GM13977 (cell line): ENCODE measurements at places on chromosomes 5 and 9.
A peak's percentile ranks its signal among the peaks of the same experiment; 100 is the strongest.

- DNase-seq, result no peak
These were observed 57.8 kb upstream of the RUSC2 start for GRCh38 chr9:35432076-35432475.

- no peak for DNase-seq
These were observed 17.6 kb downstream of the TSPAN17 start for GRCh38 chr5:176664886-176665285.

GRCh38 chr5:97229196-97229595, 46.1 kb upstream of the RIOK2 start:
- DNase-seq, result no peak

DNA sequence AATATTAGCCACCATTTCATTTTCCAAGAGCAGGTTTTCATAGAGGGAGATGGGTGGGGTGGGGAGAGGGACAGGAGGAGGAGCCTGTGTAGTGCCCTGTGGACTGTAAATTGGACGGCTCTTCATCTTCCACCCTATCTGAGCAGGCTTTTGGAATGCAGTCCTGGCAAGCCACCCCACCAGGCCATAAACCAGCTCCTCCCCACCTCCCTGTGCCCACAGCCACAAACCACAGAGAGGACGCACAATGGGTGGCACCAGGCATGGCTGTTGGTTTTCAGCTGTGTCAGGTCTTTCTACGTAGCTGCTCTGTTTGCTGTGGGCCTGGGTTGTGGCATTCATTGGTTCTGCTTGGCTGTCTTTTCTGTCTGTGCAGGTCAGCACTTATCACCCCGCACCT, 58.0 kb downstream of the PLAC8L1 start:
- DNase-seq, result no peak

DNA sequence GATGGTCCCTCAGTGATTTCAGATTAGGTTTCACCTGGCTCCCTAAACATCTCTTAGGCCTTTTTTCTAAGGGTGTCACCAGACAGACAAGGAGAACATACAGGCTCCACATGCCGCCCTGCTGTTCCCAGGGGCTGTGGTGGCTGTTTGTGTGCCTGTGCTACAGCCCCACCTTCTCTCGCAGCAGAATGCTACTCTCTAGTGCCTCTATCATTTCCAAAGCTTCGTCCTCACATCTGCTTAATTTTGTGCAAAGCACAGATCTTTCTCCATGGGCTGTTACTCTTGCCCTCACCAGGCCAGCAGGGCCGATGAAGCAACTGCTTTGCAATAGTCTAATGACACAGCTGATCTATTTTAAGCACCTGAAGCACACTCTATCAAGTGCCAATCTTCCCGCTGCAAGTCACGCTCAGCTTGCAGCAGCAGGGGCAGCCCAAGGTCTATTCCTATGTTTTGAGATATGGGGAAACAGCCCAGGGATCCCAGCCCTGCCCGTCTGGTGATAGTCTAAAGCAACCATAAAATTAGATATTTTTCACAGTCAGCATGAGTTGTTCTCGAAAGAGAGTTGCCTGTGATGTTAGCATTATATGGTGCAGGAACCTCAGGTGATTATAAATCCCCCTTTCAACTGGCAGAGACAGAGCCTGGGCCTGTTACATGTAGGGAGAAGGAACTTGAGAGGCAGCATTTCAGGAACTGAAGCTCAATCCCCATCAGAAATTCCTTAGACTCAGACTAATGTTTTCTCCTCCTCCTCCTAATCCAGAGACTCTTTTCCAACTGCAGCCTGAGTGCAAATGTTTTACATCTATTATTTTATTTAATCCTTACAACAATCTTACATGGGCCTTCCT, 12.7 kb downstream of the ABLIM3 start:
- no peak for DNase-seq

GRCh38 chr9:88046542-88046941, 72.2 kb upstream of the CDK20 start:
- DNase-seq, result no peak

DNA sequence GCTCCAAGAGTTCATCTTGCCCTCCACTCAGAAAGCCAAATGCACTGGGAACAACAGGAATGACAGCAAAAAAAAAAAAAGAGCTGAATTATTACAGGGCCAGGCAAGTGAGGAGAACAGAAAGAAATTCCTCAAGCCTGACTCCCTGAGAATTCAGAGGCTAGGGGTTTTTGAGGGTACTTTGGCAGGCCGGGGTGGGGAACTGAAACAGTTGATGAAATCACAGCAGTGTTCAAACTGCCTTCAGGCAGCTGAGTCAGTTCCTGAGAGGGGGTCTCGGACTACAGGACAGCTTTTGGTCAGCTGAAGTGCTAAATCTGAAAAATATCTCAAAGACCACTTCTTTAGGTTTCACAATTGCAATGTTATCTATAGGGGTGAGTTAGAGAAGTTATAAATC, 419.4 kb downstream of the SEMA5A start:
- DNase-seq, result no peak

GRCh38 chr5:132489871-132490483, 596 bp downstream of the IRF1 start:
- DNase-seq, result peak; percentile 79

DNA sequence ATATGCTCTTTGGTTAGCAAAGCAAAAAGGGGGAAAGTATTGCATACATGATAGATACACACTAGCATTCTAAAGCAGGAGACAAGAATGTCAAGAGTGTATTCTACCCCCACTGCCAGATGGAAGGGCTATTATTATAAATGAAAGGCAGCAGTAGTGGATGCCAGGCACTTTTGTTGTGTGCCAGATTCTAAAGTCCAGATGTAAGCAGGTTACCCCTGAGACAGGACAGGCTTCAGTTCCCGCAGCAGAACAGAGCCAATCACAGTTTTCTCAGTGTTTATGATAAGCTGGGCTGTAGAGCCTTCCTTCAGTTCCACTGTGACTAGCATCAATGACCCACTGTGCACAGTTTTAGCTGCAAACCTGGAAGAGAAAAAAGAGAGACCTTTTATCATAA, 226.6 kb upstream of the TBCA start:
- no peak for DNase-seq

GRCh38 chr5:14748180-14748900, 83.8 kb downstream of the OTULIN start:
- DNase-seq, result no peak

- DNase-seq, result no peak
These were observed 36.0 kb downstream of the EQTN start for GRCh38 chr9:27260789-27261516.

DNA sequence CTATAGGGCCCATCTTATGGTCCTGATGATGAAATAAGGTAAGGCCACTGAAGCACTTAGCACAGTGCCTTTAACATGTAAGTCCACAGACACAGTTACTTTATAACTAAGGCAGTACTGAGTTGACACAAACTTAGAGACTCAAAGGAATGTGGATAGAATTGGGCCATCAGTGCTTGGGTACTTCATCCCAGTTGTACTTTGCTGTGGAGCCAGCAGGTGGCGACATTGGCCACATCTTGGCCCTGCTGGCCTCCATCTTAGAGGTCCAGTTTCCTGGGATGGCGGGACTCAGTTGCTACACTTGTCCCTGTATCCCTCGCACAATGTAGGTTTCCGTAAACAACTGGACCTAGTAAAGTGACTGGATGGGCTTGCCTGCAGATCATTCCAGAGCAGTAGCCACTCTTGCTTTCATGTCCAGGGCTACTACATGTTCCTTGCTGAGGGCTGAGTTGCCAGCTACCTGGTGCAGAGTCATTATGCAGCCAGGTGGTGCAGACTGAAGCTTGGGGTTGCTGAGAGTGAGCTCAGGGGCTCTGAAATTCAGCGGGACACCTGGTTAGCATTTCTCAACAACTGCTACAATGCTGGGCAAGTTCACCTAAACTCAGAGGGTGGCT, 10.6 kb downstream of the MTAP start:
- DNase-seq, result peak; percentile 52

GRCh38 chr5:135561266-135561665, 17.5 kb downstream of the CXCL14 start:
- no peak for DNase-seq

DNA sequence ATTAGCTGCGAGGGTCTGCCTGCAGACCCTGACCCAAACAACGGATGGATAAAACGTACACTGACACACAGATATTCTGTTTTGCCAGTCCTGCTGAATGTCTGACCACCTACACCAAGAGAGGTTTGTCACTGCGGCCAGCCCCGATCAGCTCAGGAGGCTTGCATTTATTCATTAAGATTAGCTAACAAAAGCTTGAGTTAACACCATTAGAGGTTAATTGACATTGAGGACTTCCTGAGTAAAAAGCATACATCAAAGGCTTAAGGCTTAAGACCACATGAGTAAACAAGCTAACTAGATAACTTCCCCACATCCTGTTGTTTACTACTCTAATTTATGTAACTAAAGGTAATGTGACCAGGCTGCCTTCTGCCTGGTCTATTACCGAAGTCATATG, 198.1 kb upstream of the TRPC7 start:
- DNase-seq, result no peak

GRCh38 chr5:69367697-69368279, 1.5 kb downstream of the AK6 start:
- DNase-seq, result no peak

GRCh38 chr9:29437526-29437925, 1864.2 kb upstream of the C9orf72 start:
- DNase-seq, result no peak

DNA sequence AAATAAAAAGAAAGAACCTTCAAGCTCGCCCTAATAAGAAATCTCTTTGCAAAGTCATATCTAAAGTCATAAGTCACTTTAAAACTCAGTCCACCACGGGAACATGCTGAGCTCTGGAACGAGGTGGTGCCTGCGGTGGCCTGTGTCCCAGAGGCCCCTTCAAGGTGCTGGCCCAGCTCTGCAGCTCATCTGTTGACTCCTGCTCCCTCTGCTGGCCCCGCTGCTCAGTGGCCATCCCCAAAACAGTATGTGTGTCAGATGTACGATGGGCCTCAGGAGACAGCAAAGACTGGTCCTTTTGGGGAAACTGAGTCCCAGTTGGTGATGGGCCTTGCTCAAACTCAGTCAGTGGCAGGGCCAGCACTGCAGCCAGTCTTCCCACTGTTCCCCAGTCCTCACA, 22.8 kb upstream of the FOXB2 start:
- DNase-seq, result peak; percentile 39

- DNase-seq, result no peak
These were observed 617.3 kb upstream of the ST8SIA4 start for GRCh38 chr5:101520417-101520816.

DNA sequence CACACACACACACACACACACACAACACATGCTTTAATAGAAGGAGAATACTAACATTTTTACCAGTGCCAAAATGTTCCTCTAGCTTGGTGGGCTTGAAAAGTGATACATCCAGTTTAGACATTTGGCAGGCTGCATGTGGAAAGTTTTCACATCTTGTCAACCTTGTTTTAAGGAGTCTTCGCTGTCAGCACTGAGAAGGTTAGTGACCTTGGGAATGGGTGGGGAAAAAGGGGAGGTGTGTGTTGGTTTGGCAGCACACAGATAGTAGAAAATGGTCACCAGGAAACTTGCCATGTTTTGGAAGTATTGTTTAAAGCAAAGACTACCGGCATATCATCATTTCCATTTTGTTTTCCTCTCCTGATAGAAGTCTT, 346.5 kb upstream of the ADAMTSL1 start:
- no peak for DNase-seq

- no peak for DNase-seq
These were observed 460 bp upstream of the PBX3 start for GRCh38 chr9:125746774-125747052.

DNA sequence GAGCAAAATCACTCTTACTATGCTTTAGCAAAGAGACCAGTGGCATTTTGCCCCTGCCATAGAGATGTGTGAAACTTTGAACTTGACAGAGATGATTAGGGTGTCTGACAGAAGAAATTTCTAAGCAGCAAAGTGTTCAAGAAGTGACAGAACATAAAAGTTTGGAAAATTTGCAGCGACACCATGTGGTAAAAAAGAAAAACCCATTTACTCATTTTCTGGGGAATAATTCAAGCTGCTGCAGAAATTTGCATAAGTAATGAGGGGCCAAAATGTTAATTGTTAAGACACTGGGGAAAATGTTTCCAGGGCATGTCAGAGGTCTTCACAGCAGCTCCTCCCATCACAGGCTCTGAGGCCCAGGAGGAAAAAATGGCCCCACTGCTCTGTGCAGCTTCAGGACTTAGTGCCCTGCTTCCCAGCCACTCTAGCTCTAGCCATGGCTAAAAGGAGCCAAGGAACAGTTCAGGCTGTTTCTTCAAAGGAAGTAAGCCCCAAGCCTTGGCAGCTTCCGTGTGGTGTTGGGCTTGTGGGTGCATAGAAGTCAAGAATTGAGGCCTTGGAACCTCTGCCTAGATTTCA, 6.1 kb upstream of the AP3B1 start:
- no peak for DNase-seq

GRCh38 chr5:82356808-82357671, 78.9 kb upstream of the RPS23 start:
- DNase-seq, result peak; percentile 21

- no peak for DNase-seq
These were observed 17.2 kb downstream of the CENPP start for GRCh38 chr9:92342825-92343488.

DNA sequence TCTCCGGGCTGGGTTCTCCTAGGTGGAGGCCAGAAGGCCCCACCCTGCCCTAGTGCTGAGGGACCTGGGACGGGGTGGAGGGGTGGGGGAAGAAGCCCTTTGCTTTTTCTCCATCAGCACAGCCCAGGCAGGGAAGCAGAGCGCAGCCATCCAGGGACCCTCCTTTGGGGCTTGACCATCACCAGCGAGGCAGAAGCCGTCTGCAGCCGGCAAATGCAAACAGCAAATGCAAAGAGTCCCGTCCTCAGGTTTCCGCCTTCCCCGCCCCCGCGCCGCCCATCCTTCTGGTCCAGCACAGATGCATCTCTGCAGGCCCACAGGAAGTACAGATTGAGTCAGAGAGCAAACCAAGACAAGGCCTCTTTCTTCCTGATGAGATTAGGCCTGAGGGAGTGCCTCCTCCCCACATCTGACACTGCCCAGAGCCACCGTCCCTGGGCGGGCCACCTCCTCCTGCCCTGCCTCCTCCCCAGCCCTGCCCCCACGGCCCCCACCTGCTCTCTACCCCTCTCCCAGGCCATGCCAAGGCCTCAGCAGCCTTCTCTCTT, 23.4 kb downstream of the CORO2A start:
- peak; percentile 93 for DNase-seq

GRCh38 chr5:80239680-80240367, 16.0 kb downstream of the SERINC5 start:
- no peak for DNase-seq

- DNase-seq, result no peak
These were observed 1035.3 kb downstream of the CDH12 start for GRCh38 chr5:21817668-21818369.

DNA sequence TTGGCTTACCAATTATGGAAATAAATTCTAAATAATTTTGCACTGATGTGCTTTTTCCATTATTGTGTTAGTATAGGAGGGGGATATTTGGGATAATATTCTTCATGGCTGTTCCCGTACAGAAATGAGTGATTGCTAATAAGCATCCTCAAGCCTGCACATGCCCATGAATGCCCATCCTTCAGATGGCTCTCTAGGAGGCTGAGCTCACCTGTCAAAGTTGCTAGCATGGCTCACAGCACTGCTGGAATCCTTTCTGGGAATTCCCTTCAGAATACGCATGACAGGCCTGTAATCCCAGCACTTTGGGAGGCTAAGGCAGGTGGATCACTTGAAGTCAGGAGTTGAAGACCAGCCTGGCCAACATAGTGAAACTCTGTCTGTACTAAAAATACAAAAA, 124.1 kb downstream of the NXNL2 start:
- no peak for DNase-seq

GRCh38 chr5:5710471-5710870, 288.0 kb downstream of the ICE1 start:
- no peak for DNase-seq

- no peak for DNase-seq
These were observed 68.6 kb upstream of the NFIL3 start for GRCh38 chr9:91492237-91492636.
